Stimulated activated CD8-positive, alpha-beta memory T cell treated with anti-CD3 and anti-CD28 coated beads, Interleukin-4, amount 100 ng/mL, for 24 hours (primary cell): ENCODE measurements at places on chromosomes 2 and 18.

DNA sequence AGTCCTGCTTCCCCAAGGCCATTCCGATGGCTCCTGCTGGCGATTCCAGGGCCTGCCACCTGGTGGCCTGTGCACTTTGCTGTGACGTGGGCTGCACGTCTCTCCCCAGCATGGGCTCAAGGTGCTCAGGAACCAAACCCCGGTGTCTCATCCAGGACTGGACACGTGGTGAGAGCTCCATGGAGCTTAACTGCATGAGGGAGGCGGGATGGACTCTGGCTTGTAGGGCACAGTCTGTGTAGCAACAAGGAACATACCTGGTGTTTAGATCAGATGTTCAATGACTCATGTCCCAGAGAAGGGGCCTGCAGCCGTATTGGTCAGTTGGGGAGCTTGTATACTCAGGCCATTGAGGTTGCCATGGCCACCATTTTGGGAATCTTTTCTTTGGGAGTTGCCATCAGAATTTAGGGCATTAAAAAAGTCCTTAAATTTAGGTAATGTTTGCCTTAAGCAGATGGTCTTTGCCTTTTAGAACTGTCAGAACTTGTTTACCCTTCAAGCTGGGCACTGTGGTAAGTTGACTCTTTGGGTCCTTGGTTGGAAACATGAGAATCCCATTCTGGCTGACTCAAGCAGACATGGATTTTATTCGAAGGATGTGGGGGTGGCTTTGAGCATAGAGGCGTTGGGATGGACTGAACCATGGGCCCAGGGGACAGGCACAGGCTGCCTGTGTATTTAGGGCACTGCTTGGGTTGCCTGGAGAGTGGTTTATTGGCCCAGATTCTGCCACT is 21.0 kb downstream of the AGAP1 start:
- DNase-seq = no peak

DNA sequence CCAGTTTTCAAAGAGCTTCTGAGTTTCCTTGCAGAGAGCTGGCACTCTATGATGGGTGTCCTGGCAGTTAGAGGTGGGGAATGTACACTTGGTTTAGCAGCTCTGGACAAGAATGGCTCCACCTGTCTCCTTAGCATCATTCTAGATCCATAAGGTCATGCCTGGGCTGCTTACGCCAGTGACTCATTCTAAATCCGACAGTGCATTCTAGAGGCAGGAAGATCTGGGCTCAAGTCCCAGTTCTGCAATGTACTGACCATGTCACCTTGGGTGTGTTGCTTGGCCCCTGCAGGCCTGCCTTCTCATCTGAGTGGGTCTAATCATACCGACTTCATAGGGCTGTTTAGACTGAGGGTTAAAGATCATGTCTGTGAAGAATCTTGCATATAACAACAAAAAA is 46.5 kb downstream of the PTGR3 start:
- no peak for DNase-seq

DNA sequence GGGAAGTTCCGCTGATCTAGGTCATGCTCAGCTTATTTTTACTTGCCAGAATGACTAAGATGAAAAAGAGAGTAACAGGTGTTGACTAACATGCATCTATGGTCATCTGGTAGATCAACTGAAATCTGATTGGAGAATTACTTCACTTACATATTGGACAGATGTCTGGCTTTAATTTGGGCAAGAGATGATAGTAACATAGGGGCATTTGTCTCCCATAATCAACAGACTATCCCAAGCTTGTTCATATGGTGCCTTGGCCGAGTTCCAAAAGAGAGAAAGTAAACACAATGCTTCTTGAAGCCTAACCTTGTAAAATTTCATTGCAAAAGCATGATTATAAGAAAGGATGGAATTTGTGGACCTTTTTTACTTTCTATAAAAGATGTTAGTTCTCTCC is 503.7 kb downstream of the ADCYAP1 start:
- DNase-seq = no peak

GRCh38 chr18:50895350-50896045 is 16.6 kb downstream of the ME2 start:
- no peak for DNase-seq

GRCh38 chr2:129067953-129068352 is 749.3 kb upstream of the HS6ST1 start:
- no peak for DNase-seq

DNA sequence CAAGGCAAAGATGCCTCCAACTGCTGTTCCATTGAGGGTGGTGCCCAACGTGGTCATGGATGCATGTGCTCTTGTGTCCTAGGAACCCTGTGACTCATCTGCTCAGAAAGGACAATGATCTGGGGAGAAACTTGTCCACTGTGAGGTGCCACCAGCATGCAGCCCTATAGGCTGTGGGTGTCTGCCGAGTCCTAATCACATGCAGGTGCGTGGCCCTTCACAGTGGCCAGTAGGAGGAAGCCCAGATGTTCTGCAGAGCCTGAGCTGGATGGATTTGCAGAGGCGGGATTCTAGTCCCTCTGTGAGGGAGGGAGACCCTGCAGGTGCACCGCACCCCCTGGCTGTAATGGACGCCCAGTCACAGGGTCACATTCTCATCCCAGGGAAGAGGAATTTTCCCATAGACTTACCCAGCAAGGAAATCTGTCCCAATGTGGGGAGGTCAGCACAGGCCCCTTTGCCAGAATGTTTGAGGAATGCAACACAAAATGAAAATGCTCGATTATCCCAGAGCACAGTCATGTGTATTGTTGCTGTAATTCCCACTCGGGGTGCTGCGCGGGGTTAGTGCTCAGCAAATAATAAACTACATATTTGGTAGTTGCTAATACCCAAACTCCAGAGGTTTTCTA is 13.9 kb downstream of the GDF7 start:
- DNase-seq = no peak

DNA sequence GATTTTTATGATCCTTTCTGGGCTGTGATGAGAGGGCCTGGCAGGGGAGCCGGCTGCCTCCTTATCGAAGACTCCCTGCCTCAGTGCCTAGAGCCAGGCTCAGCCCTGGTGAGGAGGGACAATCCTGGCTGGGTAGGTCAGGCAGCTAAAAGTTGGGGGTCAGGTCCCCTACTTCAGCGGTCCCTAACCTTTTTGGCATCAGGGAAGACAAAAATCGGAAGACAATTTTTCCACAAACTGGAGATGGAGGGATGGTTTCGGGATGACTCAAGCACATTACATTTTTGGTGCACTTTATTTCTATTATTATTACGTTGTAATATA is 53.1 kb downstream of the HS1BP3 start:
- DNase-seq = no peak
